Left cardiac atrium (tissue), 4 donors: ENCODE measurements at places on chromosomes 1 and 21.

GRCh38 chr1:69752831-69753230 is 185.1 kb downstream of the LRRC7 start:
- DNase-seq, result no peak

GRCh38 chr1:104718752-104719151 is 969.1 kb downstream of the AMY1C start:
- DNase-seq, result no peak

- no peak for DNase-seq
Measured at GRCh38 chr1:110734133-110734680, 59.5 kb upstream of the KCNA3 start.

- no peak for DNase-seq
Measured at GRCh38 chr1:20375563-20375962, 84.9 kb downstream of the VWA5B1 start.

DNA sequence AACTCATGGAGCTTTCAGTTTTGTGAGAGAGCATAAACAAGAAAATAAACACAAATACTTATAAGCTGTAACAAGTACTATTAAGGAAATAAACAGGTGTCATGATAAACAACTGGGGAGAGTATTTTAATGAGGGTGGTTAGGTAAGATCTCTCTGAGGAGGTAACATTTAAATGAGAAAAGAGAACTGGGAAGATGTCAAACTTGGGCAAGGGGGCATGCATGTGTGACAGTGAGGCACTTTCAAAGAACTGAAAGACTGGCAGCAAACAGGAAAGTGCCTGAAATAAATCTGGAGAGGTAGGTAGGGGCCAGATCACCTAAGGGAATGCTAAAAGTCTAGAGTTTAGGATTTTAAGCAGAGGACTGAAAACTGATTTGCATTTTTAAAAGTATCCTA is 37.8 kb downstream of the NSL1 start:
- no peak for DNase-seq

- DNase-seq, result no peak
Measured at GRCh38 chr1:41751804-41752513, 166.8 kb downstream of the HIVEP3 start.

DNA sequence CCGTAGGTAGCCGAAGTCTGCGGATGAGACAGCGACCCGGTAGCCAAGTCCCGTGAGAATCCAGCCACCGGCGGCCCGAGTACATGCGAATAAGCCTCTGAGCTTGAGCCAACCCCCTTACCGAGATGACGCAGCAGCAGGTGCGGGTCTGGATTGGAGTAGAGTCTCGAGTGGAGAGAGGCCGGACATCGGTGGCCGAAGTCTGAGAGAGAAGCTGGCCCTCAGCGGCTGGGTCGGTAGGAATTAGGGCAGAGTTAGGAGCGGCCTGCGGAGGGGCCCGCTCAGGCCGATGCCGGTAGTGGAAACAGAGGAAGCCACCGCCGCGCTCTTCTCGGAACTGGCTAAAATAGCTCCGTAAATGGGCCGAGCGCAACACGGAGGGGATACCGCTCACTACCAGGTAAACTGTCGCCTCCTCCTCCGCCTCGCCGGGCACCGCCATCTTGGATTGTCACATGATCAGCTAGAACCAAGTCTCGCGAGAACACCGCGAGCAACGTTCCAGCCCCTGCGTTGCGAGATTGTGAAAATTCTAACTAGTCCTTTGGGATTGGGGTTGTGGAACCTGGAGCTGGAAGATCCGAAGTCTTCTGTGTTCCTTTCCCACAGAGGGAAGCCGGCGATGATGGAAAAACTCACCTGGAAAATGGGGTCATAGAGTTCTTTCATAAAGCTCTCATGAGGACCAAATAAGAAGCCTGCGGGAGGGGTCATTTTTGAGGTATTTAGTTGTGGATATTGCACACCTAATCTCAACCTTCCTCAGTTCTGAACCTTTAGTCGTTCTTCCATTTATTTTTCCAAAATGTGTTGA is at the start of gene GPATCH3:
Gene GPATCH3 (minus strand): TSS at position 467 of the 814 bp plus-strand sequence. CDS start 25 bp downstream, at position 442.
- DNase-seq, result peak; percentile 95

GRCh38 chr1:64469977-64470664 is at the start of gene CACHD1:
CACHD1 (plus strand) TSS chr1:64470129; CDS start chr1:64470745, 616 bp downstream.
- DNase-seq, result peak; percentile 83

- DNase-seq, result no peak
Measured at GRCh38 chr1:2429780-2430591, 17.6 kb upstream of the PEX10 start.

DNA sequence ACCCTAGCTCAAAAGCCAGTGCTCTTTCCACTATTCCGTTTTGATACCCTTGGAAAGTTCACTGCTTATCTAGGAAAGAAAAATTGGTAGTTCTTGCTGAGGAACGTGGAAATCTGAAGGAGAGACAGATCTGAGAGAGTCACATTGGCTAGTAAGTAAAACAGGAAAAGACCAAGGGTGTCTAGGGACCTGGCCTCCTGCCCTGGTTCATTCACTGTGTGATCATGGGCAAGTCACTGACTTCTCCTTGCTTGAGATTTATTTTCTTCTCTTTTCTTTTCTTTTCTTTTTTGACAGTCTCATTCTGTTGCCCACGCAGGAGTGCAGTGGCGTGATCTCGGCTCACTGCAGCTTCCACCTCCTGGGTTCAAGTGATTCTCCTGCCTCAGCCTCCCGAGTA is 90.8 kb downstream of the NFIA start:
- peak; percentile 57 for DNase-seq

GRCh38 chr1:77652268-77652667 is 30.2 kb downstream of the ZZZ3 start:
- no peak for DNase-seq

DNA sequence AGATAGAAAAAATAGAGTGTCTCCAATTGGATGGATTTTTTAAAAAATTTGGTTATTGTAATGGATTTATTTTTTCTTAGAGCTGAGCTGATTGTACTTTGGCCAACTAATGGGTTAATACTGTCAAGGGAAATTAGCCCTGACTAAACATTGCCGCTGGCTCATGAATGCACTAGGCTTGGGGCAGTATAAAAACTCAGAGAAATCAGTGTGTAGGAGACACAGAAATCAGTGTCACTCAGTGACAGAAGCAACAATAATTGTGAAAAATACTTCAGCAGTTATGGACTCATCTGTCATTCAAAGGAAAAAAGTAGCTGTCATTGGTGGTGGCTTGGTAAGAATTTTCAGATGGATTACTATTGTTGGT is at the start of gene KMO:
Gene KMO (plus strand): TSS at position 217 of the 370 bp plus-strand sequence. CDS start 67 bp downstream, at position 284.
- DNase-seq, result no peak

- no peak for DNase-seq
Measured at GRCh38 chr21:32359719-32360260, 33.0 kb downstream of the URB1 start.
